NT2/D1 (cell line): ENCODE measurements at places on chromosomes 6 and 20.

GRCh38 chr6:89146718-89147700, 1.2 kb downstream of the PM20D2 start:
- no peak for DNase-seq

DNA sequence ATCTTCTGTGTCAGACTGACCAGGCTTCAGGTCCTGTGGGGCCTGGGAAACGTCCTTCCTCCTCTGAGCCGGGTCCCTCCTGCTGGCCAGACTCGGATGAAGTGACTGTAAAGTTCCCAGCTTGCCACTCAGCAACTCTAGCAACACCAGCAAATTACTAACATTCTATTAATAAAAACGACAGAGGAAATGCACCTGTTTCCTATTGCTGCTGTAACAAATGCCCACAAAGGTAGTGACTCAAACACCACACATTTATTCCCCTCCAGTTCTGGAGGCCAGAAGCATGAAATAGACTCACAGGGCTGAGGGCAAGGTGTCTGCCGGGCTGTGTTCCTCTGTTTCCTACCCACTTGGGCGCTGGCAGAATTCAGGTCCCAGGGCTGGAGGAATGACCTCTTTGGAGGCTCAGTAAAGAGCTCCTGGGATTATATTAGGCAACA, 48.8 kb downstream of the CTCFL start:
- no peak for DNase-seq

DNA sequence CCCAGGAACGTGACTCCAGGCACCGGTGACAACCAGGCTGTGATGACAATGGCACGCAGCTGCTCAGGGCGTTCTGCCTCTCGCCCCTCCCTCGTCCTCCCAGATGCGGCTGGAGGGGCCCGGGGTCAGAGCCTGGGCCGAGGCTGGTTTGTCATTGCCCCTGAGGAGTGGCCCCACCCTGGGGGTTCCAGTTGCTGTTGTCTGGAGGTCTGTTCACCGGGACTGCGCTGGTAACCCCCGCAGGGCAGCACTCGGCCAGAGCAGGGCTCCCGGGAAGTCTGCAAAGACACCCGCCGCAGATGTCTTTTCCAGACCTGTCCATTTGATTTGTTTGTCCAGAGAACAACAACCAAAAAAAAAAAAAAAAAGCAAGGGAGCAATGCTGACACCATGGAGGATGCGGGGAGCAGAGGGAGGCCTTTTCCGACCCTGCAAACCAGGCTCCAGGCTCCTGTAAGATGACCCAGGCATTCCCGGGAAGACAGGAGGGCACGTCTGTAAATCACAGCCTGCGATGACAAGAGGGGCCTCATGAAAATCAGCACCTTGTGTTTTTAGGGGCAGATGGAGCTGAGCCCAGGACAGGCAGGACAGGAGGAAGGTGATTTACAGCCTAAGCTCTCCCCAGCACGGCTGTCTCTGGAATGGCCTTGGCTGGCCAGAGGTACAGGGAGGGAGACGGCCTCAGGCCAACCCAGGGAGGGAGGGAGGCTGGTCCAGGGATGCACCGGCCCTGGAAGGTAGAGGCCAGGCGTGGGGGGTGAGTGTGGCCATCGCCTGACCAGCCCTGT, 189.3 kb downstream of the ERMARD start:
- no peak for DNase-seq

GRCh38 chr20:56430461-56430860, 18.4 kb downstream of the CASS4 start:
- DNase-seq, result no peak

- no peak for DNase-seq
These were observed 117.0 kb downstream of the TMEM200A start for GRCh38 chr6:130482645-130483390.

DNA sequence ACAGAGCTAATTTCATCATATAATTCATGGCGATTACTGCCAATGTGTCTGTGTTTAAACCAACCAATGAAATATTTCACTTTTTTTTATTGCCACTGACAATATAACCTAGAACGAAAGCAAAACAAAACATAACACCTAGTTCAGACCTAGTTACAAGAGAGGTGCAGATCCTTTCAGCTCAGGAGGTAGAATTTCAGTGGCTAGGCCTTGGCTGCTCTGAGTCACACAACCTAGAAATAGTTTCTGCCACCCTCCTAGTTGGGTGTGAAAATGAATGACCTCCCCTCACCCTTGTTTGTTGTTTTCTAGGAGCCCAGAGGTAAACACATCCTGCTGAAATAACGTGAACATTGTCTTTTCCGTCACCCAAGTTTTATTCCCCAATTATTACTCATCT, 356.3 kb downstream of the HTR1B start:
- no peak for DNase-seq

DNA sequence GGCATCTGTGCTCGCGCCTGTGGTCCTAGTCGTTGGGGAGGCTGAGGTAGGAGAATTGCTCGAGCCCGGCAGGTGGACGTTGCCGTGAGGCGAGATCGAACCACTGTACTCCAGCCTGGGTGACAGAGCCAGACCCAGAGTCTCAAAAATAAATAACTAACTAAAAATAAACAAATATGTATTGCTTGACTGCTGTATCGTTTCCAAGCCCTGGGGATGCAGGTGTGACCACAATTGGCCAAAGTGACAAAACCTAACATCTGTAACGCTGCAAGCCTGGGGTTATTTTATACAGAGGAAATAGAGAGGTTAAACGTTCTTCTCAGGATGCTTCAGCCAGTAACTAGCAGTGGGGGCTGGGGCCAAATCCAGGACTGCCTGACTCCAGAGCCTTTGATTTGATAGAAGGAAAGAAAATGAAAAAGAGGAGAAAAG, 1.9 kb upstream of the SRSF3 start:
- DNase-seq, result no peak

DNA sequence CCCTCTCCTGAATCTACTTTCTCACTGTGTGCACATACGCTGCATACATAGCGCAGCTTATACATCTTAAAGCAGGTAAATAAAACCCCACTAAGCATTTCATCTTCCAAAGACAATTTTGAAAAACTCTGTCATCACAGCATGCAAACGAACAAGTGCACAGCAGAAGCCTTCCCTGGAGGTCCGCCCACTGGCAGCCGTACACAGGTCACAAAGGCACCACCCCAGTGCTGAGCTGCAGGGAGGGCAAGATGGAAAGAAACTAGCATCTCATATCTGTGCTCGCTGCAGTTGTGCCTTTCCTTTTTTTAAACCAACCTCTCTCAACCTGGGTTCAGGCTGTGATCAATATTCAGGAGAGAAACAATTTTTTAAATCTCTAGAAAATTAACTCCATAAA, 73.3 kb downstream of the HUS1B start:
- DNase-seq, result no peak

- peak; percentile 62 for DNase-seq
These were observed 394 bp downstream of the AKAP12 start for GRCh38 chr6:151240036-151240685.

- no peak for DNase-seq
These were observed 98.7 kb downstream of the TRIM27 start for GRCh38 chr6:28824793-28825731.

DNA sequence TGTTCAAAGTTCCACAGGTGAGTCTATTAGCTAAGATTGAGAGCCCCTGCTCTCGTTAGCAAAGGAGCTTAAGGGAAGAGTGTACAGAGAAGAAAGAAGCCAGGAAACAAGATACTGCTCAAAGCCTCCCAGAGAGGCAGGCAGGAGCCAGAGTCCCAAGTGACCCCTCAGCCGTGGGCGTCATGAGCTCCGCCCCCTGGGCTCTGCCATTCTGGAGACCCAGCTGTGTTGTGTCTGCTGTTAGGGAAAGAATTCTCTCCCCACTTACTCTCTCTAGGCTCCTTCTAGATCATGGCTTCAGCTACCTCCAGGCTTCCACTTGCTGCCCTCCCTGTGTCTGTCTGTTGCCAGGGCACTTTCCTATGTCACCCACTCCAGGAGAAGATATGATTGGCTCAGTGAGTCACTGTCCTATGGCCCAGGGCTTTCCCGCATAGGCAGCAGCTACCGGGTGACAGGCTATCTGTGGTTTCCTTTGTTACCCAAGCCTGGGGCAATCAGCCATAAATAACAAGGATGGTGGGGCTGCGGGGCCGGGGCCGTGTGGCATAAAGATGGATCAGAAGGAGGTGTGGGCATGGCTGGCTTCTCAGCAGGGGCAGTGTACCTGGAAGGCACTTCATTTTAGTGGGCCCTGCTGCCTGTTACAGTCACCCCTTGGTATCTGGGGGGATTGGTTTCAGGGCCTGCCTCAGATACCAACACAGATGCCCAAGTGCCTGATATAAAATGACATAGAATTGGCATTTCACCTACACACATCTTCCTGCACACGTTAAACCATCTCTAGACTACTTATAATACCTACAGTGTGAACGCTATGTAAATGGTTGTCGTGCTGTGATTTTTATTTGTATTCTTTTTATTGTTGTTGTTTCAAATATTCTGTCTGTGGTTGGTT, 118.9 kb downstream of the ARMC2 start:
- DNase-seq, result no peak

- DNase-seq, result no peak
These were observed 113.9 kb upstream of the SLC35B3 start for GRCh38 chr6:8549074-8549790.

GRCh38 chr6:14857501-14857900, 388.4 kb upstream of the JARID2 start:
- DNase-seq, result no peak

DNA sequence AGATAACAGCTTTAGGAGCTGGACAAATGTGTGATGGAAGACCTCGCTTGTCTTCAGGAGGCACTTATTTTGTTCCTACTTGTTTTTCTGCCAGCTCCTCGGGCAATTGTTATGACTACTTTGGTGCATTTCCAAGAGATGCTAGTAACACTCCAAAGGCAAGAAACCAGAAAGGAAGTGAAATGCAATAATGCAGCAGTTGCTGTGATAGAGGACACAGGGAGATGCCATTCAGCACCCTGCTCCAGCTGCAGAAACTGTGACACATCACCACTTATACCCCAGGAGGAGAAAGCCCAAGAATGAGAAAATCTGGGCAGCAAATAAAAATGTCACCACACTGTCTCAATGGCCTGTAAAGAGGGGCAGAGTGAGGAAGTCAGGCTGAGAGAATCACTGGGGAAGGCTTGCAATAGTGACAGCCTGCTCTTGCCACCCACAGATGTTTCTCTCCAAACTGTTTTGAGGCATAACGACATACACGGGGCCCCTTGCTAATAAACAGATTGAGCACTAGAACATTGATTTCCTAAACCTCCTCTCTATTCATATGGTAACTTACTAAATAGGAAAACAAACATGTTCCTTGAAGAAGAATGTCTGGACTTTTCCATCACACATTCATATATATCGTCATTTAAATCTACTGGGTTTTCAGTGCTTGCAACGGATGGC, 231.0 kb upstream of the PRND start:
- DNase-seq, result no peak
